ENCODE measurements at places on chromosomes 7 and 10.
A peak's percentile ranks its signal among the peaks of the same experiment; 100 is the strongest.

DNA sequence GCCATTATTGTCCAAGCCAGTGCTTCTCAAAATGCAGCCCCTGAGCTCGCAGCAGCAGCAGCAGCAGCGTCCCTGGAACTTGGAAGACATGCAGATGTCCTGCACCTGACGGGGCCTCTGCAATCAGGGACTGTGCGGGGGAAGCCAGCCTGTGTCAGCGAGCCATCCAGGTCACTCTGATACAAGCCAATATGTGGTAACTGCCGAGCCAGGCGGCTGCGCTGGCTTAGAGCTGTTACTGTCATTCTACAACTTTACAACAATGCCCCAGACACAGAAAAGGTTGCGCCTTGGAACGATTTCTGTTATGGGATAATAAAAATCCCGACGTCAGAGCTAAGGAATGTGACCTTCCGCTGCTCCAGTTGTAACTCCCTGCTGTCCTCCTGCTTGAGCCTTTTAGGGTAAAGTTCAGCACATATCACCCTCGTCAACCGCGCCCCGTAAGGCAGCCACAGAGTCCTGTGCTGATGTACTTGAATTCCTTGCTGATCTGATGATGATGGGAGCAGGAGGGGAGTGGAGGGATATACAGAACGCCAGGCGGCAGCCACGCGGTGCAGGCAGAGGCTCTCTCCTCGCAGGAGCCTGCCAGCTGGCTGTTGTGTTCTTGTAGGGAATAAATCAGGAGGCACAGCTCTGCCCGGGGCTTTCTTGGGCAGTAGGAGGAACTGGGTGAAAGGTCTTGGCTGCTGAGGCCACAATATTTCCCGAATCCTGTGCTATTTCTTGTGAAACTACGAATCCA is 20.0 kb upstream of the CRYGN start:
- no peak for DNase-seq

DNA sequence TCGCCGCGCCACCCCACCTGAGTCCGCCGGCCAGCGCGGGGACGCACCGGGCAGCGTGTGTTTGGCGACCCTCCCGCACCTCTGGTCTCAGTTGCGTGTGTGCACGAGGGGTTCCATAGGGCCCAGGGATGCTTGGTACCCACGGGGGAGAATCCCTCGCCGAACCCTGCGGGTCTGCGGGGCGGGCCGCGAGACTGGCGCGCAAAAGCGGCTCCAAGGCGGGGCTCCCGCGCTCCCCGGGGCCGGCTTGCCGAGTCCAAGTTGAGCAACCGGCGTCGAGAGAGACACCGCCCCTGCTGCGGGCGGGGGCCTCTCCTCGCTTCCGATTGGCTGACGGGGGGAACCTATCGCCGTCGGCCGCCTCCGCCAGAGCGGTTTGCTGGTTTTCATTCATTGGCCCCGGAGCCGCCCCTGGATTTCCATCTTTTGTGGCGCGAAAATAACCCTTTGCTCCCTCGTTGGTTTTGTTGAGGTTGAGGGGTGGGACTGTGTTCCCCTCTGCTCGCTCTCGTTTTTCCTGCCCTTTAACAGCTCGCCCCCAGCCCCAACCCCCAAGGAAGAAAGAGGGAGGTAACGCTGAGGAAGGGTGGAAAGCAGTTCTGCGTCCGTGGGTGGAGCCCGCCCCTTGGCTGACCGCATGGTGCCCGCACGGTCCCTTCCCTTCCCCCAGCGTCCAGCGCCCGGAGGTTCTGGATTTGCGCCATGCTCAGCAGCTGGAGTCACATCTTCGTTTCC is 4.0 kb upstream of the IGF2BP3 start:
- no peak for DNase-seq

- peak; percentile 3 for DNase-seq
Observed at GRCh38 chr10:43225787-43226153, 41.1 kb downstream of the RASGEF1A start.

DNA sequence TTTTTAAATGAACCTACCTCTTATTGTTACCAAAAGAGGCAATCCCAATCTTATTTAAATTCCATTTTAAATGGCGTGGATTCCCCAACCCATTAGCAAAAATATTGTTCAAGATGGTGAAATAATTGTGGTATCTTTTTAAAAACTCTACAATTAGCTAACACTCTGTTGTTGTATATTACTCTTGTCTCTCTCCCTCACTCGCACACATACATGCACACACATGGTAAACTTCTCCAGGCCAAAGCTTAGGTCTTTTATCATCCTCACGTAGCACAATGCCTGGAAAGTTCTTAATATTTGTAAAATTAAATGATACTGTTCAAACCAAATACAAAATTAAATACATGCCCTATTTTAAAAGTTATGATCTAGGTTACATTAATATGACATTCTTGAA is 169.2 kb upstream of the WNT16 start:
- DNase-seq, result no peak

DNA sequence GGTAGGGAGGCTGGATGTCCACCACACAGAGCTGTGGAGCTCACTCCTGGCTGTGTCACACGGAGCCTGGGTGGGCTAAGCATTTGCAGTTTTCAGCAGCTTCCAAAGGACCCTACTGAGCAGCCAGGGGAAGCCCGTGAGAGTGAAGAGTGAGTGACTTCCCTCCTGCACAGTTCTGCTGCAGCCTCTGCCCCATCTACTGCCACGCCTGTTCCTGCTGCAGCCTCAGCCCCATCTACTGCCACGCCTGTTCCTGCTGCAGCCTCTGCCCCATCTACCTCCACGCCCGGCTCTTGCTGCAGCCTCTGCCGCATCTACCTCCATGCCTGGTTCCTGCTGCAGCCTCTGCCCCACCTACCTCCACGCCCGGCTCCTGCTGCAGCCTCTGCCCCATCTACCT is 12.2 kb downstream of the ADAM8 start:
- DNase-seq, result no peak

- DNase-seq, result no peak
Observed at GRCh38 chr7:71721742-71722141, 589.8 kb downstream of the GALNT17 start.

DNA sequence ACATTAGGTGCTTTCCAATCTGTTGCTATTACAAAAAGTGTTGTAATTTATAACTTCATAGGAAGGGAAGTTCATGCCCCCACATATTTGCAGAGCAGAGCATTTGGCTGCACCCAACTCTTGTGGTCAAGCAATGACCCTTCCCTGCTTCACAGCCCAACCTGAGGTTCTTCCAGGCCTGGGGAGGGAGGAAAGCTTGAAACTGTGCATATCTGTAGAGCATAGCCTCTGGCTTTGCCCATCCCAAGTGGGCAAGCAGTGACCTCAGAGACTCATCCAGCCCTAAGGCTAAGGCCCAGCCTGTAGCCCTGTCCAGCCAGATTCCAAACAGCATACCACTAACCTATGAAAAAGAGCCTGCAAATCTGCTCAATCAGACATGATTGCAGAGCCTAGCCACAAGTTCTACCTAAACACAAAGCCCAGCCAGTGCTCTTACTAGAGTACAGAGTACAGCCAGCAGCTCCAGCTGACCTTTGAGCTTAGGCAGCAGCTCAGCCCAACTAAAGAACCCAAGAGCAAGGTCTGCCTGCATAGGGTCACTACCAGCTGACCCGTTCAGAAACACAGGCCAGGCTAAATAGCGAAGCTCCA is 14.4 kb upstream of the GSTK1 start:
- DNase-seq, result no peak

DNA sequence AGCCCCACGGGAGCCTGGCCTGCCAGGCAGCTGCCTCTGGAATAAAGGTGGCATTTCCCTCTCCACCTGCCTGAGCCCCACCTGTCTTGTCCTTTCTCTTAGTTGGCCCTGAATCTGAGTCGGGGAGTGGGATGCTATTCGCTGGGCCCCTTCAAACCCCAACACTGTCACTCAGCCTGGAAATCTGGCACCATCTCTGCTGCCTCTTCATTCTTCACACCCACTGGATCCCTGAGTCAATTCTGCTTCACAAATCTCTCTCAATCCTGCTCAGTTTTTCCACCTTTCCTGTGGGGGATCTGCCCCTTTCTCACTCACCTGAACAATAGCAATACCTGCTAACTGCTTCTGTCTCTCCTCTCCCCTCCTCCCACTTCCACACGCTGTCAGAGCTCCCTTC is 10.6 kb downstream of the CRTAC1 start:
- DNase-seq, result no peak

GRCh38 chr7:157775021-157775559 is 438.3 kb downstream of the DNAJB6 start:
- DNase-seq, result no peak

DNA sequence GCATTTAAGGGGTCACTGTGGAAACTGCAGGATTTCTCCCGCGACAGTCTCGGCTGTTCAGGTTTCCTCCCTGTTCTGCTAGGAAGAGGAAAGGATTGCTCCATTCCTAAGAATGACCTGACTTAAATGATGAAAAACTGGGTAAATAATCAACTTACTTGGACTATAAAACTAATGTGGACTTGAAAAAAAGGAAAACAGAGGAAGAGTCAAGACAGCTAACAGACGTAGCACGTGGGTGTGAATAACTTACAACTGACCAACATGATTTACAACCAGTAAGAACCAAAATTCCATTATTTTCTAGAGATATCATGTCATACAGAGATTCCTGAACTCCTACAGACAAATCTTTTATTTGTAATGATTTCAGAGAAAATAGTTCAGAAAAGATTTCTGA is 93.8 kb downstream of the ADAM12 start:
- DNase-seq, result no peak

DNA sequence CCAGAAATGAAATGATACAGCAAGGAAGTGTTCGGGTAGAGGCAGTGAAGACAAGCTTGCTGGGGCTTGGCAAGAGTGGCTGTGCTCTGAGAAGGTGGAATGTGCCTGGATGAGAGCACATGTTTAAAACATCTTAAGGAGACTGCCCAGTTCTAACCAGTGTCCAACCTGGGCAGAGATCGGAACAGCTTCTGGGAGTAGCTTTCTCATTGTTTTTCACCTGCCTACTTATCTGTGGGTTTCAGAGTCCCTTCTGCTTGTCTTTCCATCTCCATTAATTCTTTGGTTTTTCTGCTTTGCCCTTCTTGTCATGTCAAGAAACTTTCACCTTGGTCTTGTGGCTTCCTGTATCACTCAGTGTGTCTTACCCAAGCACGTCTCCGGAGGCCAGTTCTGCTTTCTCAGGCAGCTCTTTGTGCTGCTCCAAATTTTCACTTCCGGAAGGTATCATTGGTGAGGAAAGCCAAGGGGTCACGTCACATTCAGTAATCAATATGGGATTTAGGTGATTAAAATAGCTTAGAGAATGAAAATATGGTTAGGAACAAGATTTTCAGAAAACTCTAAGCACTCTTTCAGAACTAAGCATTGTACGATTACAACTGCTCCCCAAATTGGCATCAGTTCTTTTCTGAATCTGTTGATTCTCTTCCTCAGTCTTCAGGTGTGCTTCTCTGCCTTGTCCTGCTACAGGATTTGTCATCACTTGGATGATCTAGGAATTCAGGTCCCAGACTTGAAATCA is 5.5 kb upstream of the LAMB4 start:
- DNase-seq, result no peak

GRCh38 chr10:983401-983800 is 4.8 kb upstream of the GTPBP4 start:
- no peak for DNase-seq

DNA sequence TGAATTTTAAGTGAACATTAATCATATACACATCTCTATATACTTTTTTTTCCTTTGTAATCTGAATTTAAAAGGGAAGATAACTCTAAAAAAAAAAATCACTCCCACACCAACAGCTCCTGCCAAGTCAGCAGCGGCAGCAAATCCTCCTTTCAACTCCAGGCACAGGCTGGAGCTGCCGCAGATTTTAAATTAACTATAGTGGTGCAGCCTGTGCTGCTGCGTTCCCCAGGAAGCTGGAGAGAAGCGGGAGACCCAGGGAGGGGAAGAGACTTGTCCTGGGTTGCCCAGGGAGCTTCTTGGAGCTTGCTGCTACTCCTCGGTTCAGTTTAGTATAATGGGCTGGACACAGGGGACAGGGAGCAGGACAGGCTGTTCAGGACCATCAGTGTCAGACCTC is 32.6 kb upstream of the HSPB1 start:
- no peak for DNase-seq

- no peak for DNase-seq
Observed at GRCh38 chr7:134651991-134652390, 5.3 kb downstream of the BPGM start.

GRCh38 chr10:60310740-60311139 is 78.9 kb downstream of the ANK3 start:
- DNase-seq, result no peak

GRCh38 chr10:77188000-77188395 is 449.6 kb downstream of the KCNMA1 start:
- DNase-seq, result no peak

DNA sequence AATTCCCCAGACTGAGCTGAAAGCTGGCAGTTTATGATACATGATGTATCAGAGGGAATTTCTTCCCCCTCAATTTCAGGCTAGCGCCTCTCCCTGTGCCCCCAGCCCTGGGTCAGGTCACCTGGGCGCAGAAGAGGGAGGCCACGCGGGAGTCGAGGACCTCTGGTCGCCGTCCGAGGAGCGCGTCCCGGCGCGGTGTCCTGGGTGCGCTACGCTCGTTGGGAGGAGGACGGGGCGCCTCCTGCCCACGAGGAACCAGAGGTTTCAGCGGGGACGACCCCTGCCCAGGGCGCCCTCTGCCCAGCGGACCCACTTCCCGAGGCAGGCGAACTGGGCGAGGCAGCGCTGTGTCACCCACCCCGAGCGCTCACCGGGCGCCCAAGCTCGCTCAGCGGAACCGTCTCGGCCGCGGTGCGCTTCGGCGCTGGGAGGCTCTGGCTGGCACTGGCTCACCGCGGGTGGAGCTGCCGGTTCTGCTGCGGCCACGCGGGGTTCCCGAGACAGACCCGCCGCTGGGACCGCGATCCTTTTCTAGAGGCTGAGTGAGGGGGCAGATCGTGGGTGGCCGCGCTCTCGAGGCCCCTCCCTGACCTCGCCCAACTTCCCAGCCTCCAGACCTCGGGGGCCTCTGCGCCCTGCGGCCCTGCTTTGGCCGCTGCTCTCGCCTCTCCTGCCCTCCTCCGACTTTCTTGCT is at the start of gene FAM237B:
Gene FAM237B, minus strand, starts transcription at position 504 of the 694 bp plus-strand sequence. CDS start 1,556 bp downstream, outside the sequence.
- DNase-seq, result no peak

- no peak for DNase-seq
Observed at GRCh38 chr10:111240348-111240747, 163.5 kb downstream of the ADRA2A start.

- no peak for DNase-seq
Observed at GRCh38 chr10:13913897-13914296, 327.1 kb downstream of the PRPF18 start.

DNA sequence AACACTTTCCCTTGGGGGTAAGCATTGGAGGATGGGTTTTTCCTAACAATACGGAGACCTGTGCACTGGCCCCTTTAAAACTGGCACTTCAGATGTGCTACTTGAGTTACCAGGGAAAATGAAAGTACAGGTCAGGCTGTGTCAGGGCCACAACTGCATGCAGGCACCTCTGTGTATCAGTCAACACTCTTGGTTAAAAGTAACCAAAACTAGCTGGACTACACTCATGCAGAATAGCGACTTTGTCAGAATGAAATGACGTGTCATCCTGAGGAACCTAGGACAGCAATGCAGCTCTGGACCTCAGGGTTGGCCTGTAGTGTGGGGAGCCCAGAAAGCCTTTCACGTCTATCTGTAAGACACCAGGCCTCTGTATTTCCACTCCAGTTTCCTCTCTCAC is 33.8 kb upstream of the SMKR1 start:
- DNase-seq, result no peak
